ENCODE measurements at places on chromosomes 16 and 17. TPM values are rescaled to one million over a fixed set of nuclear protein-coding genes. Genes with fewer than 3 reads are reported as not detected.

DNA sequence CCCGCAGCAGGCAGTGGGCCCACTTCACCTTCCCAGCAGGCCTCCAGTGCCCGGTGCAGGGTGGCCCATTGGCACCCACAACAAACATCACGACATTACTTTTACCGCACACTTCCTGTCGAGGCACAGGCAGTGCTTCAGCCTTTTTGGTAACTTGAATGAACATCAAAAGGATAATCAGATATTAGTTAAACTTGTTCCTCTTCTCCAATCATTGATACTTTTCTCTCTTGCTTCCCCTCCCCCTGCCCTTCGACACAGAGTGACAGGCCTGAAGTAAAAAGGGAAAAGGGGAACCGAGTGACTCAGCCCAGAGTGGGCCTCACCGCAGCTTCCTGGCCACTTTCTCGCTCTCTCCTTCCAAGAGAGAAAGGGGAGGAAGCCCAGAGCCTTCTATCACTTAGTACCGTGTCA, 507.0 kb downstream of the MAF start:
- peak; percentile 29 for DNase-seq

- peak; percentile 79 for DNase-seq
Measured at GRCh38 chr16:48611329-48612137, 1.6 kb upstream of the N4BP1 start.

GRCh38 chr17:49616086-49616485, 40.4 kb downstream of the NXPH3 start:
- no peak for DNase-seq

The NOXO1 gene
- not detected for total RNA-seq

The SOX8 gene
- 0.58 TPM for total RNA-seq

GRCh38 chr17:2682176-2682938, 29.2 kb downstream of the CLUH start:
- DNase-seq, result no peak

GRCh38 chr17:29140631-29141513, 39.3 kb downstream of the MYO18A start:
- peak; percentile 45 for DNase-seq

GRCh38 chr17:38563362-38564253, 42.1 kb downstream of the SRCIN1 start:
- DNase-seq, result peak; percentile 15

GRCh38 chr17:30393911-30394867, 15.5 kb downstream of the CPD start:
- no peak for DNase-seq

DNA sequence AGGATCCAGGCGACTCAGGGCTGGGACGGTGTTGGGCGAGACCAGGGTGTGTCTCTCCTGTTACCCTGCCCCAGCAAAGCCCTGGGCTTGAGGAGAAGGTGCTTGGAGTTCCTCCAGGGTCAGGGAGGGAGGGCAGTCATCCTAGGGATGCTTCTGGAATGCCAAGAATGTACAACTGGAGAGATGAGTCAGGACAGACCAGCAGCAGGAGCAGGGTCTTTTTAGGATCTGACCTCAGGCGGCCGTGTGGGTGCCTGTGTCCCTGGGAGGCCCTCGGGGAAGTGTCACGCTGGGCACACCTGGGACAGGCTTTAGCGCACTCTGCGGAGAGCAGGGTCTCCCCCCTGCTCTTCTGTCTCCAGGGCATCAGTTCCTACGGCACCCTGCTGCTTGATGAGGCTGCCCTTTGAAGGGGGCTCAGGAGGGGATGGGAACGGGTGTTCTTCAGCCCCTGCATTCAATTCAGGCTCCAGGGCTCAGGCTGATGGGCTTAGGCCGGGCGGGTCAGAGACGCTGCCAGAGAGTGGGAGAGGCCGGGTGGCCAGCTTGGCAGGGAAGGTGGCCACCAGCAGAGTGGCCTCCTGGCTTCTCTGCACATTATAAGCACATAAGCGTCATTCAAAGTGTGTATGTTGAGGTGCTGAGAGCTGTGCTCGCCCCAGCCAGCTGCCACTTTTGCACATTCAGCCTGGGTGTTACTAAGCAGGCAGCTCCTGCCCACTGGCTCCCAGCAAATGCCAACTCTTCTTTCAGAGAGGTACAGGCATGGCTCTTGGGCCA, 8.4 kb upstream of the MTSS2 start:
- DNase-seq, result no peak

The FMNL1 gene
- 219 TPM for total RNA-seq

The GP1BA gene
- total RNA-seq, result not detected

DNA sequence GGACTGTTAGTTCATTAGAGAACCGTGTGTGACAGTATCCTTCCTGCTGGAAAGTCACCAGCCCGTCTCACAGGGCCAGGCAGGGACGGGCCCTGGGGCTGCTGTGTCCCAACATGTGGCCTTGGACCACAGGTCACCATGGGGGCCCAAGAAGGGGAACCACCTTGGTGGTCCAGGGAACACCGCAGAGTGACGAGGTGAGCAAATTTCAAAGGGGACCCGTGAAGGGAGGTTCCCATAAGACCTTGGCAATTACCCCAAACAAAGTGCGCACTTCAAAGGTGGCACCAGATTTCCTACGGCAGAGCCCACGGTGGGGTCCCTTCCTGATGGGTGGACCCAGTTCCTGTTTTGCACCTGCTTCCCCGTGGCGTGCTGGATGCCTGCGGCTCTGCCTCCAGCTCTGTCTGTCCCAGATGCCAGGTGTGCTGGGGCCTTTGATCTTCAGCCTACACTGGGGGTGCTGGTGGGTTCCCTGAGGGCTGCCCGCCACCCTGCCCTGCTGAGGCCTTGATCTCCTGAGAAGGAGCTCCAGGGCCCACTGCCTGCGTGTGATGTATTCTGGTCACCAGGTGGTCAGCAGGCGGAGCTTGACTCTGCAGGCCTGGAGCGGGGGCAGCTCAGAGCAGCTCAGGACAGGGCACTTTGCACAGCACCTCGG, 27.0 kb downstream of the SLC7A5 start:
- no peak for DNase-seq

The ZNF629 gene
- 5.5 TPM for total RNA-seq

The MMP28 gene
- total RNA-seq, result 0.50 TPM

GRCh38 chr16:20308801-20309590, 18.3 kb downstream of the GP2 start:
- DNase-seq, result no peak

The SLFN5 gene
- 33.9 TPM for total RNA-seq

- DNase-seq, result no peak
Measured at GRCh38 chr16:56672761-56673536, 3.3 kb downstream of the MT1H start.

- DNase-seq, result no peak
Measured at GRCh38 chr17:14762736-14763479, 462.0 kb downstream of the HS3ST3B1 start.

DNA sequence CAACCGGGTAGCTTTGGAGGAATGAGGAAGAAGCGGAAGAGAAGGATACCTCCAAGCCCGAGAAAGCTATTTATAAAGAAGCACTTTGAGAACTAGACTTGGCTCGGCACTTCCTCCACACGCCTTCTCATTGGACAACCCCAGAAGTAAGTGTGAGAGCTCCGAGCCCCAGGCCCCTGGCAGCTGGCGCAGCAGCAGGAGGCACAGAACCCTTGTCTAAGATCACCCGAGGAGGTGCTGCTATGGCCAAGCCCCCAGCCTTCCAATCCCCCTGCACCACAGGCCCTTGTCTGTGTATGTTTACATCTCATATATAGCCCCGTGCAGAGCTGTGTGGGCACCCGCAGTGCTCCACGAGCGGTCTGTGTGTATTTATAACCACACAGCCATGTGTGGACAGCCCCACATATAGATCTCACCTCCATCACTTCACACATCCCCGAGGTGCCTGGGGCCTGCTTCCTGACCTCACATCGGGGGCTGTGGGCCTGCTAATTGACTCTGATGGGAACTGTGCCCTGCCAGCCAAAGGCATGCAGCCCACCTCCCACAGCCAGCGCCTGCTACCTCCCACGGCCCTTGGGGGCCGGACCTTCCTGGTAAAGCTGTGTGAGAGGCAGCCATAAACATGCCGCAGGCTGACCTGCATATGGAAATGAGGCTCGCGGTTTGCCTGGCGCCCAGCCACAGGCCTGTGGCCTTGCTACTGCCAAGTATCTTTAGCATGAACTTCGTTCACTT, 96.1 kb downstream of the C17orf67 start:
- no peak for DNase-seq

GRCh38 chr17:76996741-76997694, 128.8 kb downstream of the MGAT5B start:
- no peak for DNase-seq

DNA sequence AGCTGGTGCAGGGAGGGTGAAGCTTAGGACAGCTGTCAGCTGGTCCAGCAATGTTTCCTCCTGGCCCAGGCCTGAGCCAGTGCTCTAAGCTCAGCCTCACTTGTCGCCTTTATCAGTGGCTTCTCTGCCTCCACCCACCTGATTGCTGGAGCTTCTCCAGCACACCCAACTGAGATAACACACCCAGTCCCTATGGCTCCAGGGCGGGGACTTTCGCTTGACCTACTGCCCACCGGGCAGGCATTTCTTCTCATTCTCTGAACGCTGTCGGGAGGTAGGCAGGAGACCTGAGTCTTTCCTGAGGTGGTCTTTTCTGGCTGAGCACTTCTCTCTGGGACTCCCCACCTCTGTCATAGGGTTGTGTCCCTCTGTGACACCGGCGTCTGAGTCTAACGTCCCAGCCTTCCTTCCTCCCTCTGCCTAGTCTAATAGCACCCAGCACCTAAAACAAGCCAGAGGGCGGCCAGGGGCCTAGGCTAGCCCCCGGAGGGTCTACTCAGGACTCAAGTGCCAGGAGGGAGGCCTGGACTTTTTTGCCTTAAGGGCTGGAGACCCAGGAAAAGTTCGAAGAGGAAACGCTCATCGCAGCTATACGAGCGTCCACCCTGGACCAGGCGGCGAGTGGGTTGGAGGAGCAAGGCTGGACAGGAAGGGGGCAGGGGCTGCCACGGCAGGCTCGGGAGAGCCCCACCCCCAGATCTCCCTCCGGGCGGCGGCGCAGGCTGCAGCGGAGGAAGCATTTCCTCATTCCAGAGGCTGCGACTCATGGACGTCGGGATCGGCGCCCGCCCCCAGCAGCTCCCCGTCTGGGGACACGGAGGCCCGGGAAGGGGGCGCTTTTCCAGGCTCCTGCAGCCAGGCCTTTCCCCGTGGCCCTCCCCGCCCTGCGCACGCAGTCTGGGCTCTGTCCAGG, 756 bp downstream of the TAX1BP3 start:
- peak; percentile 13 for DNase-seq

DNA sequence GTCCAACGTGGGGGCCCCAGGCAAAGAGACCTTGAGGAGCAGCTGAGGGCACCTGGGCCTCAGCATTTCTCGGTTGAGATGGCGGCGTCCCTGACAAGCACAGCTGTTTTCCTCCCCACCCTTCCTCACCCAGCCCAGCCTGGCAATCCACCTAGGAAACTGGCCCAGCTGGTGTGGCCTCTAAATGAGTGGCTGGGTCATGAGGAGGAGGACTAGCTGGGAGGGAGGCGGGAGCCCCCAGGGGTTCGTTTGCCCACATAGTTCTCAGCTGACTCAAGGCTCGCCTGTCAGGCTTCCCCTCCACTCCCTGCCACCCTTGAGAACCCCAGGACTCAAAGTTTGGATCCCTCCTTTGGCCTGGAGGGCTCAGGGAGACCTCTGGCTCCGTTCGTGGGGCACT, 5.9 kb downstream of the RNF222 start:
- DNase-seq, result no peak

The NKIRAS2 gene
- 20.3 TPM for total RNA-seq

The LGALS9B gene
- total RNA-seq, result not detected

GRCh38 chr16:67170168-67170948, at the start of gene NOL3:
NOL3 (plus strand) TSS chr16:67170538.
- peak; percentile 49 for DNase-seq

The PTX4 gene
- not detected for total RNA-seq

GRCh38 chr17:37291351-37291750, 84.4 kb upstream of the C17orf78 start:
- no peak for DNase-seq

DNA sequence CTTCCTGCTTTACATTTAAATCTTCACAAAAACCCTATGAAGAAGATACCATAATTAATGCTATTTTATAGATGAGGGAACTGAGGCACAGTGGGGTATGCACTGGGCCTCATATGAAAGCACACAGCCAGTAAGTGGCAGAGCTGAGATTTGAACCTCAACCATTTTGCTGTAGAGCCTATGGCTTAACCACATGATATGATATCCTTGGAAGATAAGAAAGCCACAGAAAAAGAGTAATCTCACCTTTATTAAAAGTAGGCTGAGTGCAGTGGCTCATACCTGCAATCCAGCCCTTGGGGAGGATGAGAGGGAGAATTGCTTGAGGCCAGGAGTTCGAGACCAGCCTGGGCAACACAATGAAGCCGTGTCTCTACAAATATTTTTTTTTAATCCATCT, 15.0 kb upstream of the TOB1 start:
- DNase-seq, result no peak

DNA sequence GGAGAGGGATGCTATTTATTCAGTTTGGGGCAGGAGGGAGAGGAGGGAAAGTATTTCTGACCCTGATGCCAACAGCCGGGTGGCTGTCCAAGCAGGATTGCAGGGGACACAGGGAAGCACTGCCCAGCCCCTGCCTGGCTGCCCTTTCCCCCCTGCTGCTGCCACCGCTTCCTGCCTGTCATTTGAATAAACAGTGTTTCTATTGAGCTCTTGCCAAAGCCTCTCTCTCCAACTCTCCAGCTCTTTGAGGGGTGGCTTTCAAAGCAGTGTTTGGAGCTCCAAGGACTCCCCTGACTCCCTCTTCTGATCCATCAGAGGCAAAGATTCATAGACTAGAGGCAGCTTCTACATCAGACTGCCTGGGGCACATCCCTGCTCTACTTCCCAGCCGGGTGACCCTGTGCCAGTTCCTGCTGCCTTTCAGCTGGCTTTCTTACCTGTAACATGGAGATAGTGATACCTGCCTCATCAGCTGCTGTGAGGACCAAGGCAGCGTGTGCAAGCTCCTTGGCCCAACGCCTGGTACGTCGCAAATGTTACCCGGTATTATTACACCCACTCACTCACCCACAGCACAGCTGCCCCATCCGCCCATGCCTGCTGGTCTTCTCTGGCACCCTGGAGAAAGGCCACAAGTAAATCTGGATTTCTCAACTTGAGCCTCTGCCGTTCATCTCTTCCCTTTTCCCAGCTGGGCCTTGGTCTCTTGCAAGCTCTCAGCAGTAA, 9.5 kb downstream of the PROCA1 start:
- DNase-seq, result no peak

DNA sequence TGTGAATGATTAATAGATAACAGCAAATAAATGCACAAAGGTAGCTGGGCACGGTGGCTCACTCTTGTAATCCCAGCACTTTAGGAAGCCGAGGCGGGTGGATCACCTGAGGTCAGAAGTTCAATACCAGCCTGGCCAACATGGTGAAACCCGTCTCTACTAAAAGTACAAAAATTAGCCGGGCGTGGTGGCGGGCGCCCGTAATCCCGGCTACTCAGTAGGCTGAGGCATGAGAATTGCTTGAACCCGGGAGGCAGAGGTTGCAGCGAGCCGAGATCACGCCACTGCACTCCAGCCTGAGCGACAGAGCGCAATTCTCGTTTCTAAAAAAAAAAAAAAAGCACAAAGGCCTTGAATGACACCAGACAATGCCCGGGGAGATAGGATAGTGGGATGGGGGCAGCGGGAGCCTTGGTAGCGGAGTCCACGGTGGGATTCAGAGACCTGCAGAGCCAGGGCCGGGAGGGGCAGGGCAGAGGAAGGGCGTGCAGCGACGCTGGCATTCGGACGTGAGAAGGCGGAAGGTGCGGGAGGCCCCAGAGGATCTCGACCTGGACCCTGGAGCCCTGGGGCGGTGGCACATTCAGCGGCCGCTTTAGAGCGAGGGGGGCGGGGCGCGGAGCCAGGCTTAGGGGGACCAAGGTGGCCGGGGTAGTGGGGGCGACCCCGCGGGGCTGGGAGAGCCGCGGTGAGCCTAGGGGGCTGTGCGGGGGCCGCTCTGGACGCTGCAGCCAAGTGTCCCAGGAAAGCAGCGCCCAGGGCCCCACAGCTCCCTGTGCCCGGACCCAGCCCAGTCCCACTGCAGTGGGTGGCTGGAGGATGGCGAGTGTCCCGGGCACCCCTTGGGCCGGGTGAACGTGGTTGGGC, 999 bp upstream of the FLYWCH2 start:
- DNase-seq, result peak; percentile 42

The OMG gene
- total RNA-seq, result not detected

Data from activated naive CD8-positive, alpha-beta T cell treated with anti-CD3 and anti-CD28 coated beads for 36 hours (primary cell).